ENCODE measurements at places on chromosomes 7 and 10.

DNA sequence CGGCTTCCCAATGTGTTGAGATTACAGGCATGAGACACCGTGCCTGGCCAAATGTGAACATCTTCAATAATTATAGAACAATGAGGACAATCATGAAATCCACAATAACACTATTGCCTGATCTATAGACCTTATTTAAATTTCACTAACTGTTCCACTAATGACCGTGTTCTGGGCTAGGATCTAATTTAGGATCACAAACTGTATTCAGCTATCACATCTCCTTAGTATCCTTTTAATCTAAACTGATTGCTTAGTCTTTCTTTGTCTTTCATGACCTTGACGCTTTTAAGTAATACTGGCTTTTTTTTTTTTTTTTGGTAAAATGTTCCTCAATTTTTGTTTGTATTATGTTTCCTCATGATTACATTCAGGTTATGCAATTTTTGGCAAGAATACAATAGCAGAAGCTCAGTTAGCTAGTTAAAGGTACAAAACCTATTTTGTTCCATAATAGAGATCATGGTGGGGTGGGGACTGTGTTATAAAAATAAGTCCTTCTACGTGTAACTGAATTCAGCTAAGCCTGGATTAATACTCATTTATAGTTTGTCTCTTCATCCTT, 158.4 kb downstream of the AOAH start:
- no peak for DNase-seq

DNA sequence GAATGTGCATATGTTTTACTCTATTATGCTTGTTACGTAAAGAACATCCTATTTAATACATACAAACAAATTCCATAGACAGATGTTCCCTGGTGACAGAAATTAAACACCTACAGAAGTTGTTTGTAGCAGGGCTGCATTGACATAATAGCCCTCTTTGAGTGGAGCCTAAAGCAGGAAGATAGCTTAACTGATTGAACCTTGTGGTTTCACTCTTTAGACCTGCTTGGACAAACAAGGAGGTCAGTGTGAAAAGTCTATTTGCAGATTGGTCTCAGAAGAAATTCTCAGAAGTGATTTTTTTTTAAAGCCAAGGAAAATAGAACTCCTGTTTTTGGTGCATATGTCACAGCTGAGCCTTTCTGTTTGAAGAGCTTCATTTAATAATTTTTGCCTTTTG, 121.3 kb downstream of the PPP1R9A start:
- no peak for DNase-seq

DNA sequence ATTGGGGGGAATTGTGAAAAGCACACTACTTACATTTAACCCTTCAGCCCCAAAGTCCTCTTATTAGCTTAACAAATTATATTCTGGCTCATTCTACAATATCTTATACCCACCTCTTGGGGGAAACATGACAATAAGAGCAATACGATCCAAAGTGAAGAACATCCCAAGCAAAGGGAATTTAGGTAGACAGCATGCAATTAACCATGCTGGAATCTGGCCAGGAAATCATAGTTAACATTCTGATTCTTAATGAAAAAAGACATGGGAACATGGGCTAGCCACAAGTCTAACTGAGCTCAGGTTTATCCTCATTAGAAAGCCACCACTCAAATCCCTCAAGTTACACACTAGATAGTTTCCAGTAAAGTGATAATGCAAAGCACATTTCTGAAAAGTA, 241.9 kb upstream of the SLC26A5 start:
- no peak for DNase-seq

DNA sequence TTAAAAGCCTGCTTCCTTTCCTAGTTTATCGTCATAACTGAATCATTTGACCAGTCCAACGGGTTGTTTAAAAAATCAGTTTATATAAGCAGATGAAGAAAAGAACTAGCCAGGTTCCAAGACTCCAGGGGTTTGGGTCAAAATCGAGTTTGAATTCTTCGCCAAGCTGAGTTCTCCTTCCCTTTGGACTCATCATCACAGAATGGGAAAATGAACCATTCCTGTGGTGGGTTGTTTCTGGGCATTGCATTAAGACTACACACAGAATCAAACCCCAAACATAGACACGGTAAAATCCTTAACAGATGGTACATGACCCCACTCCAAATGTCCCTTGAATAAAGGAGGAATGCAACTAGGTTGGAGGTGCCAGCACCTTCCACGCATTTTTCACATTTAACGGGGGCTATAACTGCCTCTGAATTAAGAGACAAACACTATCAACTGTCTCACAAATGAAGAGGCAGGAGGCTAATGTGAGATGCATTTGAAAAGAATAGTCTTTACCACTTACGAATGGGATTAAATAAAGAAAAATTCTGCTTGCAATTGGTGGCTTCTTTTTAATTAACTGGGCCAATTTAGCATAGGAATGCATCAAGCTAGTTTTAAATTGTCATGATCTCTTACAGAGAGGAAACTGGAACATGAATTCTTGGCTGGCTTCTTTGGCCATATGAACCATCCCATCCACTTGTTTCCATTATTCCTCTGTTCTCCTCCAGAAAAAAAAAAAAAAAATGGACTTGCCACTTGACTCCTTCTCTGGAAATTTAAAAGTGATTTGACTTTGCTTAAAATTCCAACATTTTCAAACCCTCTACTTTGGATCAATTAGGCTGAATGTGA, 61.1 kb downstream of the CHST15 start:
- no peak for DNase-seq

GRCh38 chr7:48182718-48183369, 11.6 kb downstream of the ABCA13 start:
- no peak for DNase-seq

DNA sequence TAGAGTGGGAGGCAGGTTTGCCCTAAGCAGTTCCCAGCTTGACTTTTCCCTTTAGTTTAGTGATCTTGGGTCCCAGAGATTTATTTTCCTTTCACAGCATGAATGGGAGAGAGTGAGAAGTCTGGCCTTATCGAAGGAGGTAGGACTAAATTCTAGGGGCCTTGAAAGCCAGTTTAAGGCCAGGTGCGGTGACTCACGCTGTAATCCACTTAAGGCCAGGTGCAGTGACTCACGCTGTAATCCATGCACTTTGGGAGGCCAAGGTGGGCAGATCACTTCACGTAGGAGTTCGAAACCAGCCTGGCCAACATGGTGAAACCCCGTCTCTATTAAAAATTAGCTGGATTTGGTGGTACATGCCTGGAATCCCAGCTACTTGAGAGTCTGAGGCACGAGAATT, 392.2 kb downstream of the ACTR3B start:
- no peak for DNase-seq

DNA sequence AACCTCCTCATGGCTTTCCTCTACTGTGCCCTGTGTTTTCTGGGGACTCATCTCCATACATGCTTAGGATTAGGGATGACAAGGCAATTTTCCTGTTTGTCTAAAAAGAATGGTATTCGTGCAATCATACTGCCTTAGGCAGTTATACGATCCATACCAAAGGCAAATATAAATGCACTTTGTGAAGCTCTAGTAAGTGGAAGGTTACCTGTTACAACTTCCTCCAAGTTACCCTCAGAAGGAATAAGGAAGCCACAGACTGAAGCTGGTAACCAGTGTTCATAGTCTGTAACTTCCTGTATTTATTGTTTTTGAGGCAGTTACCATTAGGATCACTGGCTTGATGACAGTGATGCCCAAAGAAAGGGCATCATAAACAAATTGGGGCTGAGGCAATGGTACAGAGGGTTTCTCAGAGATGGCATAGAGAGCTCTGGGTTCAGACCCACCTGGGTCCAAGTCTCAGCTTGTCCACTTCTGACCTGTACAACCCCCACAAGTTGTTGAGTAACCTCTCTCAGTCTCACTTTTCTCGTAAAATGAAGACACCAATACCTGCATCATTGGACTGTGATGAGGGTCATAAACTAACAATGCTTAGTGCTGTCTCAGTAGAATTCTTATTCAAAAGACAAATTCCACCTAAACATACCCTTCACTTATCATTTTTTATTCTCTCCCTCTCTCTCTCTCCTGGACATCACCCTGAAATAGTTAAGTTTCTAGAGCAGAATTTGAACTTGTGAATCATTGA, 138.2 kb downstream of the ELMO1 start:
- DNase-seq: no peak

DNA sequence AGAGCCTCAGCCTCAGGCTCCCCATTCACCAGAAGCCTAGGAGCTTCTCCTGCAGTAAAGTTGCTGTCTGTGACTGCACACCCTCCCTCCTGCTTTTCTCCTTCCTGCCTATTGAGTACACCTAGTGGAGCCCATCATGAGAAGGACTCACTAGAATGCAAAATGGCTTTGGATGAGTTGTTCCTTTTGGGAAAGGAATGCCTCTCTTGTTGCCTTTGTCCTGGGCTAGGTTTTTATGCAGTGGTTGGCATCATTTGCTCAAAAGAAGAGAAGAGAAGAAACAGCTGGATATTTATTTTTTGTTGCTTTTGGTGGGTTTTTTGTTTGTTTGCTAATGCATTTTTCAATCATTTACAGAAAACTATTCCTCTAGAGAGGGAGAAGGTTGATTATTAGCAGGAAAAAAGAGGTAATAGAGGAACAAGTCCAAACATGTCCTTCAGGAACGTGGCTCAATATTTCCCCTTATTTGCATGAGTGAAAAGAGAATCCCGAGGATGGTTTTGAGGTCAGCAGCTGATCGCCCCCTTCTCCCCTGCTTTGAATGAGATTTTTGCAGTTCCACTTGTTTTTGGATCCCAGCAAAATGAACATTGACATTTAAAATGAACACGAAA, 369.9 kb upstream of the NRP1 start:
- DNase-seq: no peak

DNA sequence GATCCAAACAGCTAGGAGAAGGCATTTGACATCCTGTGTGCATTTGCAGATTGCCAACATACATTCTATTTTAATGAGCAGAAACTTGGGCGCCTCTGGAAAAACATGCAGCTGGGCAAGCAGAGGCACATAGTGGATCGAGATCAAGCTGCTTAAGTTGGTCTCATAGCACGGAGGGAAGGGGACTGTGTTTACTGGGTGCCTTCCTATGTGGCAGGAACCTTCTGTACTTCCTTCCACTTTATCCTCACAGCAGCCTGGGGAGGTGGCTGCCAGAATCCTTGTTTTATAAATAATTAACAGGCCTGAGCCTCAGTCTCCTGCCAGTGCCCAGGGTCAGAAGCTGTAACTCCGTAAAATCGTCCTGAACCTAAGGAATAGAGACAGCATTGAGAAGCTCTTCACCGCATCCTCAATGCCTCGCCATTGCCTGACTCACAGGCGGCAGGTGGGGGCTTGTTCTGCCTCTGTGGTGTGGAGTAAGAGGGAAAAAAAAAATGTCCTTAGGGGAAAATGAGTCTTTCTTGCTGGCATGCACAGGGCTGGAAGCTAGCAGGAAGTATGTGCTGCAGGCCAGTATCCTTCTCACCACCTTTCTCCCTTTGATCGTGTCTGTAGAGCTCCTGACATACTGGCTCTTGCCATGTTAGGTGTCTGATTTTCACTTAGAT, 6.2 kb downstream of the VWA2 start:
- no peak for DNase-seq

GRCh38 chr10:35412900-35413491, 76.7 kb downstream of the CCNY start:
- no peak for DNase-seq

- DNase-seq: no peak
These were observed 287.2 kb downstream of the HGF start for GRCh38 chr7:81482600-81483186.

DNA sequence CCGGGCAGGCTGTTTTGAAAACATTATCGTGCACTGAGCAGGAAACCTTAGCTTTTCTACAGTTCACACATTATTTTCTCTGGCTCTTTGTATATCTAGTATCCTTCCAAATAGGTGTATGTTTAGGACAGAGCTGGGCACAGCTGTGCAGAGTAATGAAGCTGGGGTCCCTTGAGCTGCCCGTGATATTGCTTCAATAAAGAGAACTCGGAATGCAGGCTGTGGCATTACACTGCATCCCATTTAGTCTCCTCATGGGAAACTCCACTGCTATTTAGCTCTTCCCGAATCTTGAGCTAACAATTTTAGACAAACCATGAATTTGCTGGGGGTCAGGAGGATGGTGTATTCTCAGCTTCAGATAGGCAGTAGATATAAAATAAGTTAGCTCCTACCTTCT, 348.3 kb downstream of the ACTR3B start:
- DNase-seq: no peak
